ENCODE measurements at places on chromosomes 7 and 10.

DNA sequence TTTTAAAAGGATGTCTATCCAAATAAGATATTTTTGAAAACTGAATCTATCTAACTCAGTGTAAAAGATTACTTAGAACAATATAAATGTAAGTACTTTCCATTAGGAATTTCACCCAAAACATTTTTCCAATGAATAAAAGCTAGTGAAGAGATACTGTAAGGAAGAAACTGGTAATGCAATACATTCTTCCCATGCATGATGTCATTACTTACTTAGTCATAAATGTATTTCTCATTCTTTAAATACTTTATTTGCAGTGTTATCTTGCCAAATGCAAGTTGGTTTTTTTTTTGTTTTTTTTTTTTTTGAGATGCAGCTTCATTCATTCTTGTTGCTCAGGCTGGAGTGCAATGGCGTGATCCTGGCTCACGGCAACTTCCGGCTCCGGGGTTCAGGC is 265.6 kb downstream of the PHF14 start:
- no peak for DNase-seq

- no peak for DNase-seq
These were observed 36.5 kb downstream of the AIFM2 start for GRCh38 chr10:70096016-70096704.

DNA sequence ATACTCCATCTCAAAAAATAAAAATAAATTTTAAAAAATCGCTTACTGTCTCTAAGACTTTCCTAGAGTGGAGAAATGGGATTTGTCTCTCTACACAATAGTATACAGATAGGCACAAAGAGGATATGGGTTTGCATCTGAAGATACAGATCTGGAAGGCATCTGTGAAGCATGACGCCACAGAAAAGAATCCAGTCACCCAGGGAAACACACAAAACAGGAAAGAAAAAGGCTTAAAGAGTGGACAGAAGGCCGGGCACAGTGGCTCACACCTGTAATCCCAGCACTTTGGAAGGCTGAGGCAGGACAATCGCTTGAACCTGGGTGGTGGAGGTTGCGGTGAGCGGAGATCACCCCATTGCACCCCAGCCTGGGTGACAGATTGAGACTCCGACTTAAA is 61.3 kb downstream of the SKIDA1 start:
- no peak for DNase-seq

DNA sequence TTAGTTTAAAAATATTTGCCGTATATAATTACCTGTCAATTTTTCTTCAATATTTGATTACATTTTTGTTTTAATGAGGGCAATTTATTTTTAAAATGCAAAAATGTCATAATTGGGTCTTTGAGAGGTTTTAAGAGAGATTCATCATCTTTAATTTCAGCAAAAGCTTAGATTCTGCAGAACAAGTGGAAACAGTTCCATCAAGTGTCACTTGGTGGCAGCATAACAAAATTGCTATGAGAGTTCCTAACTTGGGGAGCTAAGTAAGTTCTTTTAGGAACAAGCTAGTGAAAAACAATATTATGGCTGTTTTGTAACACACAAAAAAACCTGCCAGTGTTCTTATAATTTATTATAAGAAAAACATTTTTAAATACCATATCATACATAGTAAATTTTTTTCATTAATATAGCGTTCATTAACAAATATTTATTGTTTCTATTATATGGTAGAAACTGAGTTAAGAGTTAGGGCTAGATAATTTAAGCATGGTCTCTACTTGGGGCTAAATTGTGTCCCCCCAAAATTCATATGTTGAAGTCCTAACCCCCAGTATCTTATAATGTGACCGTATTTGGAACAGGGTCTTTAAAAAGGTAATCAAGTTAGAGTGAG is 155.2 kb downstream of the MAGI2 start:
- no peak for DNase-seq

- DNase-seq, result no peak
These were observed 47.8 kb upstream of the GDF10 start for GRCh38 chr10:47252093-47252780.

DNA sequence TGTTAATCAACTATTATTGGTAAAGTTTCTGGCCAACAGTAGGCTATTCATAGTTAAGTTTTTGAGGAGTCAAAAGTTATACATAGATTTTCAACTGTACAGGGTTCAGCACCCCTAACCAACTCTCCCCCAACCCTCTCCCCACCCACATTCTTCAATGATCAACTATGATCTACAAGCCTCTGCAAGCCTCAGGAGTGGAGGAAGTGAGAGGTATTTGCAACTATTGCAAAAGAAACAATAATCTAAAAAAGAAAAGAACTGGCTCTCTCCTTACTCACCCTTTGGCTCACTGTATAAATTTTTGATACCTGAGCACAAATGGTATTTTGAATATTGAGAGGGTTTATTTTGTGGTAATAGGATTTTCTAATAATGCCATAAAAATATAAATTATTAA is 179.8 kb downstream of the IPMK start:
- no peak for DNase-seq

DNA sequence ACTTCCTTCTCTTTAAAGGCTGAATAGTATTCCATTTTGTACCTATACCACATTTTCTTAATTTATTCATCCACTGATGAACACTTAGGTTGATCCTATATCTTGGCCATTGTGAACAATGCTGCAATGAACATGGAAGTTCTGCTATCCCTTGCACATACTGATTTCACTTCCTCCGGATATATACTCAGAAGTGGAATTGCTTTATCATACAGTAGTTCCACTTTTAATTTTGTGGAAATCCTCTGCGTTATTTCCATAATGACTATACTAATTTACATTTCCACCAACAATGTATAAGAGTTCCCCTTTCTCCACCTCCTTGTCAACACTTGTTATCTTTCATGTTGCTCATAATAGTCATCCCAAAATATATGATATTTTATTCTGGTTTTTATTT is 312.6 kb downstream of the PLXDC2 start:
- no peak for DNase-seq

DNA sequence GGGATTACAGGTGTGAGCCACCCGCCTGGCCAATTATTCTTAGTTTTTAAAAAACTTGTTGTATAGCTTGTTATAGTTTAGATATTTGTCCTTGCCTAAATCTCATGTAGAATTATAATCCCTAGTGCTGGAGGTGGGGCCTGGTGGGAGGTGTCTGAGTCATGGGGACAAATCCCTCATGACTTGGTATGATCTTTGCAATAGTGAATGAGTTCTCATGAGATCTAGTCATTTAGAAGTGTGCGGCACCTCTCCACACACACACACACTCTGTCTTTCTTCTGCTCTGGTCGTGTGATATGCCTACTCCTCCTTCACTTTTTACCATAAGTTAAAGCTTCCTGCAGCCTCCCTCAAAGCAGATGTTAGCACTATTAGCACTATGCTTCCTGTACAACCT is 37.2 kb downstream of the FAM149B1 start:
- no peak for DNase-seq

- DNase-seq, result no peak
These were observed 44.7 kb downstream of the RBM17 start for GRCh38 chr10:6133331-6134098.

DNA sequence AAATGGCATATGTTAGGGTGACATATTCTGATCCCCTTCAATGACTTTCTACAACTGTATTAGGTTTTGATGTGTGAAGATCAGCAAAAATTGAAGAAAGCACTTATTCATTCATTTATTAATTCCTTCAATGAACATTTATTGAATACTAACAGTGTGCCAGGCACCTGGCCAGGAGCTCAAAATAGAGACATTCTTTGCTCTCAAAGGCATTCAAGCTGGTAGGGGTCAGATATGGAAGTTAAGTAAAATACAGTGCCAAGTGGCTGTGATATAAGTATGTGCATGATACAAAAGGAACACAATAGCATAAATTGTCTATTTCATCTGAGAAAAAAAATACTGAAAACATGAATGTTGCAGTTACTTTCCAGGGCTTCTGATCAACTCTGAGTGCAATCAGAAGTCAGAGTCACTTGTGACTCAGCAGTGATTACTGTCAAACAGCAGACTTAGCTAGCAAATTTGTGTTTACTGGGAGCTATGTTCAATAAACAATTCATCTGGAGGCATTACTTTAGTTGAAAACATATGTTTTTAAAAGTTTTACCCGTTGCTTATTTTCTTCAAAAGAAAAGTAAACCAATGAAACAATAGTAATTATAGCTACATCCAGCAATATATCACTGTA is 60.4 kb upstream of the CACNB2 start:
- no peak for DNase-seq

DNA sequence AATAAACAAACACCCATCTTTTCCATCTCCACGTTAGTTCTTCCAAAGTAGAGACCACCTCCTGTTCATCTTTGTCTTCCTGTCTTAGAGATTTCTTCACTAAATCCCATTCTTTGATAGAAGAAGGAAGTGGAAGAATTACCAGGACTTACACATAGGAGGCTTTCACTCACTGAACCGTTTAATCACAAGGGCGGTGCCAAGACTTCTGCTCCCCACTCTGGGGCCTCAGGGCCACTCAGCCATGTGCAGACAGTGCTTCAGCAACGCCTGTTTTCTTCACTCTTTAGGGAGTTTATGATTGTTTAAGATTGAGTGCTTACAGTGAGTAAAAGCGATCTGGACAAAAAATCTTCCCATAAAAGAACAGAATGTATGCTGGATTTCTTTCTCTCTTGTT is 63.9 kb upstream of the SORCS3 start:
- no peak for DNase-seq

DNA sequence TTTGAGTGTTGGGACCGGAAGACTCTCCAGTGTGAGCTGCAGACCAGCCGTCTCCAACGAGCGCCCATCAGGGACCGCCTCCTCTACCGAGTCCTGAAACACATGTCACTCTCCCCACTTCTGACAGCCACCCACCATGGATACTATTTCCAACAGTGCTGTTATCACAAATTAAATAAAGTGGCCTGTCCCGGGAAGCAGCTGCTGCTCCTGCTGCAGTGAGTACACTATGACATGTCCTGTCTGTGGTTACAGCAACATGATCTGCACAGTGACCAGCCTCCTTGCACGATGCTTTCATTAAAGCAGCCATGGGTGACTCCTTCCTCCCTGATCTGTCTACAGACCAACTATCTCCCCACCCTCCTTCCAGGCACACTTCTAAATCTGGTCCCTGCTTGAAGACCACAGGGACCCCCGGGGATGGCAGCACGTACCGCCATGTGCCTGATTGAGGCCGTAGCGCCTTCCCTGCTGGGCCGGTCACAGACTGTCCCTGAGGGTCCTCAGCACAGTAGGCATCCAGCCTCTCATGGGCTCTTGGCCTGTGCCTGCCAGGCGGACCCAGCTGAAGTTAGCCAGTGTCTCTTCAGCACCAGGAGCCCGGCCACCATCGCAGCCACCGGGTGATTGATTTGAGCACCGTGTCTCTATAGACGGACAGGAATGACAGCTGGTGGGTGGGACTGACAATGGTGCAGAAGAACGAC is 58.8 kb downstream of the TCERG1L start:
- DNase-seq, result no peak

All from stimulated activated CD8-positive, alpha-beta memory T cell treated with anti-CD3 and anti-CD28 coated beads, Interleukin-4, amount 100 ng/mL, for 48 hours (primary cell).